Vagina (tissue), 2 donors: ENCODE measurements at places on chromosomes 4 and X. TPM values are rescaled to one million over a fixed set of nuclear protein-coding genes. Genes with fewer than 3 reads are reported as not detected.

GRCh38 chr4:124640022-124640730, 72.4 kb downstream of the ANKRD50 start:
- DNase-seq: no peak

The GAGE12H gene
- not detected for total RNA-seq

GRCh38 chrX:40720792-40721191, 14.6 kb downstream of the MED14 start:
- no peak for DNase-seq

DNA sequence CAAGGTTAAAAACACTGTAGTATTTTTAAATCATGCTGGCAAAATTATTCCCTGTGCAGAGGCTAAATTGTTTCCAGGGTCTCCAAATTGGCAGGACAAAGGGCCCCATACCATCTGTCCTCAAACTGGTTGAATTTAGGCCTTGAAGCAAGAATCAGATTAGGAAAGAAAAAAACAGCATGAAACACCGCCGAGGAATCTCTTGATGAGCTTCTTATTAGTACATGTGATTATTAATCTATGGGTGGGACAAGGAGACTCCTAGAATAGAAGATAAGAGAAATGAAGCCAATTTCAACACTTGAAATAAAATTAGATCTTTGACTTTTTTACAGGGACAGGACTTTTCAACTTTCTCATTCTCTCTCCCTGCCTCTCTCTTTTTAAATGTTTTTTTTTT, 7.1 kb upstream of the CLNK start:
- no peak for DNase-seq

The TACC3 gene
- 16.0 TPM for total RNA-seq

The PCDH11X gene
- total RNA-seq: 0.74 TPM

GRCh38 chrX:46587158-46587557, 13.6 kb downstream of the CHST7 start:
- peak; percentile 20 for DNase-seq

DNA sequence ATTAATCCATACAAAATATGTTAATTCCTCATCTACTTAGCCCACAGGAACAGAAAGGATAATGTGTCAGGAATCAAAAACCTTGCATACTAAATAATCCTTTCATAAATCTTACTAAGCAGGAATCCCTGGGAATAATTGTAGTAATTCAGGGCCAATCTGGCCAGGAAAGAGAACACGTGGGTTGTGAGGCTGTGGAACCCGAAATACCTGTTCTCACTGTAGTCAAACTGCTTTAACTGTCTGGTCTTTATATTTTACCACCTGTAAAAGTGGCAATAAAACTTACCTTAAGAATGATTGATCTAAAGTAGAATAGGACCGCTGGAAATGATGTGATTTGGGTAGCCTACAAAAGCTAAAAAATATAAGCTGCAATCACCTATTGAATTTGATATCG, 1620.9 kb downstream of the STIM2 start:
- DNase-seq: no peak

DNA sequence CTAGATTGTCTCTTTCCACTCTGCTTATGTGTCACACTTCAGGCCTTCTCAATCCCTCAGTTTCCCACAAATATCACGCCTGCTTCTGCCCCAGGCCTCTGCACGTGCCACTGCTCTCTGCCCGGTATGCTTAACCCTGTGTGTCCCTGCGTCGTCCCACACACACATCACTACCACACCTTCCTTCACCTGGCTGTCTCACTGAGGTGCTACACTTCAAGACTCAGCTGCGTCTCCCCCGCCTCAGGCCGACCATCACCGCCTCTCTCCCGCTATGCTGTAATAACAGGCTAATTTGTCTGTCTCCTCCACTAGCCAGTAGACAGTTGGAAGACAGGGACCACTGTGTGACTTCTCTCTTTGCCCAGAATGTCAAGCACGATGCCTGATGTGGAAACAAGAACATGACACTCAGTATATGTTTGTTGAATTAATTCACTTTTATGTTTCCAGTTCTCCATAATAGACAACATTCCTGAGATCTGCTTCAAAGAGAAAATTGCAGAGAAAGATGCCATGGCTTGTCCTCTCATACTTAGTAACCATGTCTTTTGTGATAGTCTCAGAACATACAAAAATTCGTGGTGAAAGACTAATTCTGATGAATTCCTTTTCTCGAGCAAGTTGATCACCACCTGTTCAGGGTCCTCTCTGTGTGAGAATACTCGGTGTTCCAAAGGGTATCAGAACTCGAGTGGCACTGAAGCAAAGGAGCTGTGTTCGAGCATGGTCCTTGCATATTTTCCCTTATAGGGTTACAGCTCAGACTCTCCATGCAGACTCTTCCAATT, 54.2 kb downstream of the AFAP1 start:
- DNase-seq: no peak

DNA sequence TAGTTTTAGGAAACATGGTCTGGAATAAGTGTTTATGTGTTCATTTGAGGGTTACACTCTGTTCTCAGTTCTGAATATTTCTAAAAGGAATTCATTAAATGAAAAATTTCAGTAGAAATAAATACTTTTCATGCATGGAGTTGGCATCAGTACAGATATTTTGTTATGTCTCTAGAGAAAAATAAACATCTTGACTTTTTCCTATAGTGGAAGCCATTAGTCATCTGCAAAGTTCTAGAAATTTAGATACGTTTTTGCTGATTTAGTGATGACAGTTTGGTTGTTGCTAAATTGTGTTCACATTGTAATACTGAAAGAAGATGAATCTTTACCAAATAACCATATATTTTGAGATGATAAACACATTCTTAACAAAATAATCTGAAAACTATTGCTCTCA, 268.2 kb upstream of the TEX13A start:
- no peak for DNase-seq
